ENCODE measurements at places on chromosomes 1 and 21. TPM values are rescaled to one million over a fixed set of nuclear protein-coding genes. Genes with fewer than 3 reads are reported as not detected.

Gene KRTAP21-2
- not detected for total RNA-seq

Gene ATP6V1G3
- not detected for total RNA-seq

Gene KCNJ9
- total RNA-seq, result 0.03 TPM

Gene GBP7
- not detected for total RNA-seq

Gene TEKT2
- 1.8 TPM for total RNA-seq

Gene IVL
- total RNA-seq, result not detected

Gene MROH9
- not detected for total RNA-seq

Gene BSND
- not detected for total RNA-seq

Gene CYP4Z1
- not detected for total RNA-seq

Gene DENND2D
- 1.1 TPM for total RNA-seq
